ENCODE measurements at places on chromosomes 1 and 21. TPM values are rescaled to one million over a fixed set of nuclear protein-coding genes. Genes with fewer than 3 reads are reported as not detected.

DMBX1 gene
- not detected for total RNA-seq

AK2 gene
- 169 TPM for total RNA-seq

DNA sequence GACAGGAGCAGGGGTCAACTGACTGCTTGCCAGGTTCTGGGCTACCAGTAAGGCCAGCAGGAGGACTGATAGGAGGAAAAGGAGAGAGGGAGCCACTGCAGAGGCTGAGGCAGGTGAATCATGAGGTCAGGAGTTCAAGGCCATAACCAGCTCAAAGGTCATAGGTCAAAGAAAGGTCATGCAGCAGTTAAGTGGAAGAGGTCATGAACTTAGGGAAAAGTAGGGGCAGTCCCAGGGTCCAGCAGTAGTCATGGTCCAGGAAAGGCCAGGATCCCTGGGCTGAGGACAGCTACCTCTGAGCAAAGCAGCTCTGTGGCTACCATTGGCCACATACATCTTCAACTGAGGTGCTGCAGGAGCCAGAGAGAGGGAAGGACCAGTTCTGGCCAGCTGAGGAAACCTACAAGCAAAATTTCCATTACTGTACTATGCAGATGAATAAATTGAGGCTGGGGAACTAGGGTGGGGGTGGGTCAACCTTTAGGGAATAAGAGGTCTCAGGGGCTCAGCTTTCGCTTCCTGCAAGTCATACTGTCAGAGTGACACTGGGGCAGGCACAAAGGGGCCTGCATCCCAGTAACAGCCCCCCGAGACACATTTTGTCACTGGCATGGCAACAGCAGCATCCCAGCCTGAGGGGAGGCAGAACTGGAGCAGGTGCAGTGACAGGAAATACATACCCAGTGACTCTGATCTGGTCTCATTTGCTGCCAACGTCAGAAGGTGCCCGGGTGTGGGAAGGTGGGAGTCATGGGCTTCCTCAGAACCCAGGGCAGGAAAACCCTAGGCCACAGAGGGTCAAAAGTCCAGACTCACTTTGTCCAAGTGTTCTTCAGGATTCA is 5.2 kb upstream of the INPP5B start:
- no peaks in the 10 kb centered on the region for H3K27me3 ChIP-seq
- H3K27ac ChIP-seq: no peak overlapping the region
- H3K4me3 ChIP-seq: no peak overlapping the region
- H3K4me1 ChIP-seq: peaks cover 7% of the 10 kb centered on the region
- DNase-seq: no peak

GRCh38 chr21:33815143-33815707 is 100.4 kb downstream of the ATP5PO start:
- no peaks in the 10 kb centered on the region for H3K36me3 ChIP-seq
- H3K4me3 ChIP-seq: no peak overlapping the region
- peaks cover 15% of the 10 kb centered on the region for H3K4me1 ChIP-seq
- H3K27me3 ChIP-seq: no peaks in the 10 kb centered on the region
- H3K27ac ChIP-seq: no peak overlapping the region
- DNase-seq: no peak

DNA sequence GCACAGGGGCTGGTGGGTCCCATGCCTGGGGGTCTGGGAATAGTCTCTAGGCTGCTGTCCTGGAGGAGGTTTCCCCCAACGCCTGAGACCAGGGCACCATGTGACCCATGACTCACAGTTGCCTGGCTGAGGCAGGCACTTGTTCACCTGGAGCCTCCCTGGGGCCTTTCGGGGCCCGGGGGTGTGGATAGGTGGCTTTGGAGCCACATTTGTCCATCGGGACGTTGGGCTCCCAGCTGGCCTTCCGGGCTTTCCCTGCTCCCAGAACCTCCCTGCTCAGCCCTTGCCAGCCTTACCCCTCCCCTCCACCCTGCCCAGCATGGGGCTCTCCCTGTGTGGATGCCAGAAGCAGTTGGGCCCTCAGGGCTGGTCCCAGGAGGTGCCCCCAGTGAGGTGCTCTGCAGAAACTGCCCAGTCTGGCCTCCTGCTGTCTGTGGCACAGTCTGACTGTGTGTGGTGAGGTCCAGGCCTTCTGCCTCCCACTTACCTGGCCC is 14.2 kb downstream of the COL6A1 start:
- no peak for DNase-seq
- H3K27me3 ChIP-seq: no peaks in the 10 kb centered on the region
- no peak overlapping the region for H3K27ac ChIP-seq

GRCh38 chr21:35503671-35504070 is 454.6 kb upstream of the RUNX1 start:
- H3K4me3 ChIP-seq: no peak overlapping the region
- H3K36me3 ChIP-seq: no peaks in the 10 kb centered on the region
- no peak for DNase-seq
- H3K4me1 ChIP-seq: peaks cover 11% of the 10 kb centered on the region

DNA sequence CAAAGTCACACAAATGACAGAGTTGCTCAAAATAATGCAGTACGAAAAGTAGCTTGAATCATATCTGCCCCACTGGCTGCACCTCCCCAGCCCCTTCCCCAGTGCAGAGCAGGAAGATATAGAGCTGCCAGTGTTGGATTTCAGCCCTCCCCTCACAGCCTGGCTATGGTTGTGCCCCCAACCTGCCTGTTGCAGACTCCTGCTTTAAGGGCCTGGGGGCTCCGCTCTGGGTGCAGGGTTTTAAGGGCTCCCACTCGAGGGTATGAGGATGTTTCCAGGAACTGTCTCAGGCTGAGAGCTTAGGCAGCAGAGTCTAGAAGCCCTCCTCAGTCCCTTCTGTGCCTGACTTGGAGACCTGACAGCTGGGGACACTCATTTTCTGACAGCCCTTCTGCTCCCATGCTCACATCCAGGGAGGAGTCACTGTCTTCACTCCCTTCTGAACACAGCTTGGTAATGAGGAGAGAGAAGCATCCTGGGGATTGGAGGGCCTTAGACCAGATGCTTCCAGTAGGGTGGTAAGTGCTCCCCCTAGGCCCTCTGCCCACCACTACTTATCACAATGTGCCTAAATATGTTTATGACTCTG is 4.6 kb downstream of the S100A9 start:
- no peak overlapping the region for H3K27ac ChIP-seq
- H3K4me1 ChIP-seq: peaks cover 5% of the 10 kb centered on the region
- H3K27me3 ChIP-seq: no peaks in the 10 kb centered on the region
- DNase-seq: no peak
- no peak overlapping the region for H3K4me3 ChIP-seq

- no peaks in the 10 kb centered on the region for H3K36me3 ChIP-seq
- H3K4me3 ChIP-seq: no peak overlapping the region
- H3K27me3 ChIP-seq: no peaks in the 10 kb centered on the region
- DNase-seq: no peak
Observed at GRCh38 chr1:182210417-182210816, 148.9 kb upstream of the ZNF648 start.
